T-helper 1 cell (primary cell): ENCODE measurements at places on chromosomes 6 and 20.
A peak's percentile ranks its signal among the peaks of the same experiment; 100 is the strongest.

DNA sequence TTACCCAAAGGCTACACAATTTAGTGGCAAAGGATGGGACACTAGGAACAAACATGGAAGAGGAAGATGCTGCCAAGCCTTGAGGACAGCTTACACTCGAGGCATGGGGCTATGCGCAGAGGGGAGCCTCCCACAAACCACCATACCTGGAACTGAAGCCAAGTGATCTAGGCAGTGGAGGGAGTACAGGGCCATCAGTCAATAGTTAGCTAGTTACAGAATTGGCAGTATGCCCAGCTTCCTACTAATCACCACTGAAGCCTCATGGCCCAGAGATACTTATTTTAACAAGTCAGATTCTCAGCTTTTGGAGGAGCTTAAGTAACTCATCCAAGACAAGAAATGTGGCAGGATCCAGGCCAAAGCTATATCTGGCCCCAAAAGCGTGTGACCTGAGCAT is 226.6 kb upstream of the MOCS1 start:
- DNase-seq: no peak

DNA sequence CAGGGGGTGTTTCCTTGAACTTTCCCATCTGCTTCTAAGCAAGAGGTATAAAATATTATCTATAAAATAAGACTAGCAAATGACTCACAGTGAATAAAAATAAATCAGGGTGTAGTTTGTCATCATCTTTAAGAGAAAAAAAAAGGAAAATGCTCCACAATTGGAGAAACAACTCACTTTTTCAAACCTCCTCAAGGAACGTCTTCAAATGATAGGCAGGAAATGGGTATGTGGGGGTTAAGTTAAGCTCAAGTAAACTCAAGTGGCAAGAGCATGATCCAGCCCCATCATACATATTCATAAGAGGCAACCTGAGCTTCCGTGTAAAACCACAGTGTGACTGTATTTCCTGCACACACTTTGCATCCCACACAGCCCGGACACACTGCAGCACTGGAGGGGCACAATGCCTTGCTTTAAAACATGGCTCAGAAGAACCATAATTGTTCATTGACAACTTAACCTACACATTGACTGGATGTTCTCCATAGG is 58.5 kb upstream of the CEP85L start:
- peak; percentile 62 for DNase-seq

DNA sequence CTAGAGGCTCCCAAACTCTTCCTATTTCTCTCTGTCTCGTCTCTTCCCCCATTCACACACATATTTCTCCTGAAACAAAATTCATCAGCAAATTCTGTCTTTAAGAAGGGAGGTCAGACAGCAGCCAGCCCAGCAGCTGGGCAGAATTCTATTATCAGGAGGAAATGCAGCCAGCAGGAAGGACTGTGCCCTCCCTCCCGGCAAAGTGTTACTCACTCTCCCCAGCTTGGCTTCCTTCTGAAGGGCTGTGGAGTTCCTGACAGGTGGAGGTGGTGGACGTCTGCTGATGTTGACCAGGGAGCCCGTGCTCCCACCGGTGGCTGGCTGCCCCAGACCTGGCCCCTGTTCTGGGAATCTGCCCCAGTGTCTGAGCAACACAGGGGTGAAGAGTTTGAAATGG is 37.3 kb downstream of the KCNB1 start:
- DNase-seq: no peak

GRCh38 chr6:20633566-20634340 is 99.5 kb downstream of the CDKAL1 start:
- no peak for DNase-seq

- DNase-seq: no peak
These were observed 10.2 kb downstream of the KCNQ2 start for GRCh38 chr20:63462244-63462643.

- no peak for DNase-seq
These were observed 25.2 kb downstream of the TGM3 start for GRCh38 chr20:2320813-2321658.

DNA sequence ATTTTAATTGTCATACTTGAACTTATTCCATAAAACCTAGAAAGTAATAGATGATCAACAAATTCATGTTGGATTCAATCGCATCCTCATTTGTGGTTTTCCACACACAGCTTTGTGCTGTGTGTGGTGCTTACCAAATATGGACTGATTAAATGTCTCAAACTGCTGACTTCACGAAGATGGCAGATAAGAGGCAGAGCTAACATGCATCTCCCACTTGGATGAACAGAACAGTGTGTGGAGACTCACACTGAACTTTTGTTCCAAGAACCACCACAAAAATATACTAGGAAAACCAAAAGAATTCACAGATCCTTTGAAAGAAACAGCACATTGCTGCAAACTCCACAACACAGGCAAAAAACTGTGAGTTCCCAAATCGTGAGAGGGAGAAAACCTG is 603.7 kb downstream of the TENT5A start:
- DNase-seq: no peak

GRCh38 chr20:21004386-21005076 is 101.6 kb downstream of the LINC00237 start:
- DNase-seq: no peak

GRCh38 chr6:91483415-91484105 is 896.7 kb upstream of the MAP3K7 start:
- no peak for DNase-seq

DNA sequence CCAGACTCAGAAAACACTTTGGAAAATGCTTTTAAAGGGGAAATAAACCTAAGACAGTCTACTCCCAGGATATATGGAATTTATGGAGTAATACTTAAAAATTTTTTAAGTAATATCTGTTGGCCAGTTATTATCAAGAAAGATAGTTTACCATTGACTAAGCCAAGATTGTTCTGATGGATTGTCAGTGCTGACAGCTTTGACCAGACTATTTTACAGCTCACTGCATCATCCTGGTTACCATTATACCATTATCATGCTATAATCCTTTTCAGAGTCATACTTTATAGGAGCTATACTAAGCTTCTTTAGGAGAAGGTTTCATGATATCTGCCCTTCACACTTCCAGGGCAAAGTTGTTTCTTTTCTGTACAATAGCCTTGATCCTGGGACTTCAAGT is 16.5 kb downstream of the GTF2H5 start:
- DNase-seq: no peak

DNA sequence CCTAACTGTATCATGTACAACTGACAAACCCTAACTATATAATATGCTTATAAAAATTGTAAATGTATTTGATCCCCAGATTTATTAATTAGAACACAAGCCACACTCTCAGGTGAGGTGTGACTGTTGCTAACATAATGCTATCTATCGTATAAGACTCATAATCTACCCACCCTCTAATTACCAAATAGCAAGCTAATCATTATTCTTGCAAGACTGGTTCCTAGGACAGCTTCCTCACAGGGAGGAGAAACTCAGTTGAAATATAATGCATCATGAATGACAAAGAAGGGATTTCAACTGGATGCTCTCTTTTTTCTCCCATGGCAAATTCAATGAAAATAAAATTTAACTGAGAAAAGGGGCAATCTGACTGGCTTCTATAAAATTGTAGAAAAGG is 35.4 kb downstream of the ELOVL4 start:
- no peak for DNase-seq

DNA sequence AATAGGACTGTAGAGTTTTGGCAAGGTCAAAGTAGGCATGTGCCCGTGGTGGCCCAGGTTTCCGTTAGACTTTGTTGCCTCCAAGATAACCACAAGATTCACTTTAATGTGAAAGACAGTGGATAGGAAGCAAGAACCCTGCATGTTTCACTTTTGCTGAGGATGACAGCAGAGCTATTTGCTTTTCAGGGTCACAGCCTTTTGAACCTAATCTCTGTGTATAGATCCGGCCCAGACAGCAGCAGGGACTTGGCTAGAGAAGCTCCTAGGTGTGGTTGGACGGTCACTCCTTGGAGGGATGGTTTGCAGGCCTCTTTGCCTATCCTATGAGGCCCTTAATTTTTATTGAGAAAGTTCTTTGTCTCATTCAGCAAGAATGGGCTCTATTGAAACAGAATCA is 538.8 kb downstream of the HACE1 start:
- DNase-seq: no peak

GRCh38 chr6:143232849-143233248 is 172.2 kb downstream of the AIG1 start:
- peak; percentile 12 for DNase-seq

GRCh38 chr6:42693725-42694323 is 28.6 kb downstream of the PRPH2 start:
- no peak for DNase-seq

GRCh38 chr6:4294636-4295035 is 159.3 kb upstream of the ECI2 start:
- no peak for DNase-seq

- DNase-seq: no peak
These were observed 40.0 kb upstream of the GCNT2 start for GRCh38 chr6:10481101-10481500.

DNA sequence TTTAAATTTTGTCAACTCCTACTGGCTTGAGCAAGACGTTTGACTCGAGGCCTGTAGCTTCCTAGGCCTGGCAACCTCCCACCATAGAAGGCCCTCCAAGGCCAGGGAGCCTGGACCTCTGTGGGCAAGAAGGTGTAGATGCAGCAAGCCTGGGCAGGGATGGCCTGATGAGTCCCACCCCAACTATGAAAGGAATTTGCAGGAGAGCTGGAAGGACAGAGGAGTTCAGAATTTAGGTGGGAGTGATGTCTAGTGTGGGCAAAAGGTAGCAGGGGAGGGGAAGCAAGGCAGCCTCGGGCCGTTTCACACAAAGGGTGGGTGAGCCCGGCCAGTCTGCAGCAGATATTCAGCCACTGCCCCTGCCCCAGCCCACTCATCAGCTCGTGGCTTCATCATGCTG is 245.2 kb downstream of the CDH26 start:
- DNase-seq: no peak

DNA sequence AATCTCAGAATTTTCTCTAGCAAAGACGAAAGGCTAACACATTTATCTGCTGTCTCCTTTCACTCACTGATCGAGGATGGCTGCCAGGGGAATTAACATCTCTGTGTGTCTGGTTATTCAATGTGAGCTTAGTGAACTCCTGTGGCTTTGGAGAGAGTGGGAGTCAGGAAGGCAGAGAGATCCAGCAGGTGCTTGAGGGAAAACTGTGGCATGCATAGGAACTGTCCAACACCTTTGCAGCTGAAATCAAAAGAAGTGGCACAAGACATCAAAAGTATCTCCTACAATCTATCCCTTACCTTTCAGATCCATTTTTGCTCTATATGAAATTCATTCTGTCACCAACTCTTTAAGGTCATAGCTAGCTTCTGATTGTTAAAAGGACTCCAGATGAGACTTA is 11.8 kb upstream of the FAM184A start:
- no peak for DNase-seq

GRCh38 chr20:49456646-49457045 is 25.8 kb downstream of the KCNB1 start:
- DNase-seq: no peak

DNA sequence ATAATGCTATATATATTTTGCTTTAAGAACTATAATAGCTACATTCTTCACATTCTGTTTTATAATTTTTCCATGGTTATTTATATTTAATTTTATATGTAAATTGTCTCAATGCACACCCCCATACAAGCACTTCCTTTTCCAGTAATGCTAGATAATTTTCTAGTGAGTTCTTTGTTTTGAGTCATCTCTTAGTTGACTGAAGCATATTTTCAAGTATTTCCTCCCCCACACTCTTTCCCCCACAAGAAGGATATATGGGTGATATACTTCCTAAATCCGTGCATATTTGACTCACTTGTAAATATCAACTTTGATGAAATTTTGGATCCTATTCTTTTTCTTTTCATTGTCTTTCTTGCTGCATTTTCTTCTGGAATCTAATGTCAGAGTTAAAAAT is 82.1 kb upstream of the SRSF6 start:
- DNase-seq: no peak

GRCh38 chr6:87723170-87724078 is 21.4 kb upstream of the AKIRIN2 start:
- no peak for DNase-seq

- DNase-seq: no peak
These were observed 552.7 kb downstream of the NKAIN2 start for GRCh38 chr6:124356276-124356810.

GRCh38 chr6:163460307-163460782 is 45.8 kb downstream of the QKI start:
- DNase-seq: peak; percentile 73

DNA sequence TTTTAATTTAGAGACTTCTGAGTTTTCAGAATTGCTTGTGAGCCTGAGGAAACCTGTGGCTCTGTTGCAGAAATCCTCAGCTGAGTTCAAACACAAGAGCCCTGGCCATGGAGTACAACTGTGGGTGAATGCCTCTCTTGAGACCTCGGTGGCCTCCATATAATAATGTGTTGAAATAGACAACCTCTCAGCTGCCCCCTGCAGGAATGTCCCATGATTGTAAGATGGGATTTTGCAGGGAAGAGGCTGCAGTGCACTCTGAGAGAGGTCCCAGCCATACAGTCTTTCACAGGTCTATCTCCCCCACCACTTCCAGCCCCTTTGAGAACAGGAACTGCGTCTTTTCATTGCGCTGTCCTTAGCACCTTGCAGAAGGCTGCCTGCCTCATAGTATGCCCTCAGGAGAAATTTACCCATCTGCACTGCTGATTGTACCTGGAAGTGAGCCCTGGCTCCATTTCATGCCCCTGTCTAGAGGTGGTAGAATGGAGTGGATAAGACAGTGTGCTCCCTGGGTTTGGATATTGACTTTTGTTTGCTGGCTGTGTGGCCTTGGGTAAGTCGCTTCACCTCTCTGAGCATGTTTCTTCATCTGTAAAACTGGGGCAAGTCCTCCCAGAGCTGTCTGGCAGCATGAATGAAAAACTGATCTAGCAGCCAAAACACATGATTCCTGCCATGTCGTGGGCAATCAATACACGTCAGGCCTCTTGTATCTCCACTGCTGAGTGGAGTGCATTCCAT is 16.8 kb upstream of the CDH22 start:
- no peak for DNase-seq

DNA sequence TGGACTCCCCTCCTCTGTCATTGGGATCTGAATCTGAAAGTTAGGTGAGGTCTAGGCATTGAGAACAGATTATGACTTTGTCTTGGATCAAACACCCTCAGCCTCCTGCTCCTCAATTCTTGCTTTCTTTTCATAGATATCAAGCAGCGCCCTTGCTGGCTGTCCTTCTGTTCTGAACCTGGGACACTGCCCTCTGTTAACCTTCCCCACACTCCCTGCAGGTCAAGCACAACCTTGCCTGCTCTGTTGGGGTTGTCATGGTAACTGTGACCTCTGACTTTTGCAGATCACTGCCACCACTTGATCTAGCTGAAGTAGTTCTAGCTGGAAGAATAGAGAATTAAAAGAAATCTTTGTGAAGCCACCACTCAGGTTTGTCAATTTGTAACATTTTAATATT is 16.4 kb upstream of the MICA start:
- DNase-seq: no peak

GRCh38 chr6:128801621-128802020 is 81.3 kb upstream of the LAMA2 start:
- DNase-seq: no peak
